HT-29 (cell line): ENCODE measurements at places on chromosomes 3 and 15.

- no peak for DNase-seq
Observed at GRCh38 chr15:66821307-66821706, 119.3 kb downstream of the SMAD6 start.

- DNase-seq: no peak
Observed at GRCh38 chr3:64340641-64341101, 115.4 kb upstream of the PRICKLE2 start.

GRCh38 chr15:78626381-78626995 is 5.7 kb upstream of the CHRNA3 start:
- no peak for DNase-seq

DNA sequence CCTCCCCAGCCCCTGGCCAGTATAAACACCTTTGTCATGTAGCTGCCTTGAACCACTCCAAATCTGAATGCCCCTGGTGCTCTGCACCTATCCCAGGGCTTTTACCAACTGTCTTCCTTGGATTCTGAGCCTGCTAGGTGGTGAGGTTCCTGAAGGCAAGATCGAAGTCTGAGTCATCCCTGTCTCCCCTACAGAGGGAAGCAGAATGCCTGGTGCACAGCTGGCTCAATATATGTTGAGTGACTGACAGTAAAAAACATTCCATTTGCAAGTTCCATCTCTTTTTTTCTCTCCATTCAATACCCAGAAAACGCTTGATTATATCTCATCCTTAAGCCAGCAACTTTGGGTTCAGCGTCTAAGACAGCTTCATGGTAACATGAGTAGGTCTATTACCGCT is 24.7 kb downstream of the SLC24A1 start:
- DNase-seq: no peak

DNA sequence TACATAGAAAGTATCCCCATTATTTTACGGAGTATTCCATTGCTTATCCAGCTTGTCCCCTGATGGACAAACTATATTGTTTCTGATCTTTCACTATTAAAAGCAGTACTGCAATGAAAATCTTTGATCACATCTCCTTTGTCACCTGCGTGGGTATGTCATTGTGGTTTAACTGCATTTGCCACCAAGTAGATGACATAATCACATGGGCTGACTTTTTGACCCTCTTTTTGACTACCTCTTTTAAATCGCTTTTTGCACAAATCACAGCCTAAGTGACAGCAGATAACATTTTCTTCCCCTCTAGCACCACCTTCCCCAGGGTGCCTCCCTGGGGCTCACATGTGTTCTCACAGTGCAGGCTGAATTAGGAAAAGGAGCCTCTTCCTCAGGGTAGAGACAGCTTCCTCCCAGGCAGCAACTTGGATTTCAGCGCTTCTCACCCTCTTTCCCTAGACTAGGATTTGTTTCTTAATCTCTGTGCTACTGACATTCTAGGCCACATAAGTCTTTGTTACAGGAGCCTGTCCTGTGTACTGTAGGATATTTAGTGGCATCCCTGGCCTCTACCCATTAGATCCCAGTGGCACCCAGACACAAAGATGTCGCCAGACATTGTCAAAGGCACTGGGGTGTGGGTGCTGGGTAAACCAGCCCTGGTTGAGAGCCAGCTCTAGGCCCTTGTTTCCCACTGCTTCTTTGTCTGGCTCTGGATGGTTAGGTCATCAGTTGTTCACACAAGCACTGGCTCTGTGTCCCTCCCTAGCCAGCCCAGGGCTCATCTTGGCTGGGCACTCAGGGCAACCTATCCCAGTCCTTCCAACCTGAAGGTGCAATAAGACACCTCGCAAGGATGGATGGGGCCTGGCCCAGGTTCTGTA is 1.3 kb upstream of the RBP1 start:
- no peak for DNase-seq

- DNase-seq: no peak
Observed at GRCh38 chr3:177948716-177949425, 587.4 kb upstream of the KCNMB2 start.

DNA sequence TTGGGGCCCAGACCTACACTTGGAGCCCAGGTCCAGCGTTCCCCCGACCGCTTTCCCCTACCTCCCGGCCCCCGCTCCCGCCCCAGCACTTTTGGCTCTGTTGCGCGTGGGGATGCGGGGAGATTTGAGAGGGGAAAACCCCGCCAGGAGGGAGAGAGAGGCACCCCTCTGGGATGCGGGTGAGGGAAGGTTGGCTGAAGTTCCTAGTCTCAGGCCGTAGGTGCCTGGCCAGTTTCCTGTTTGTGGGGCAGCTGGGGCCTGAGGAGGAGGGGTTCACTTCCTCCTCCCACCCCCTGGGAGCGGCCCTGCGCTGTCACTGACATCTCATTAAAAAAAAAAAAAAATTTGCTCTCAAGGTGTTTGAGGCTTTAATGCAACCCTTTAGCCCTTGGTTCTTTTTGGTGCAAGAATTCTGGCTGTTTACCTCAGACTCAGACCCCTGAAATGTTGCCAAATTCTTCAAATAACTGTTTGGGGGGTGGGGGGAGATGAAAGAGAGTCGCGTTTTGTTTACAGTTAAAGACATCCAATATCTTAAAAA is 2.6 kb downstream of the FAM43A start:
- no peak for DNase-seq
